NCI-H187 treated with DMSO at 0.1 percent for 48 hours (cell line): ENCODE measurements at places on chromosomes 4 and X.

DNA sequence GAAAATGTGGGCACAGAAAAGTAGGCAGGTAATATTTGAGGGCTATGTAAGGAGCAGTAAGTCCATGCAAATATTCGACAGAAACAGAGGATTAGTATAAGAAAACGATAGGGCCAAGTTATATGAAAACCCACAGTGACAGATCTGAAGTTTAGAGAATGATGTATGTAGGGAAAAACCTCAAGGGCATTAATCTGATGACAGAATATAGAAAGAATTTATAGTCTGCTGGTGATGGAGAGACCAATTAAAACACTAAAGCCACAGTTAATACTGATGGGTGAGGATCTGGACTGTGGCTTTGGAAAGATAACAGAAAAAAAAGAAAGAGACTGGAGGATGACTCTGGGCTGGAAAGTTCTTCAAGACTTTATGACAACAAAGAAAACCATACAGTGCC lies 169.7 kb downstream of the PALLD start:
- DNase-seq = no peak

GRCh38 chr4:74934016-74934831 lies 1.3 kb downstream of the PARM1 start:
- no peak for DNase-seq

DNA sequence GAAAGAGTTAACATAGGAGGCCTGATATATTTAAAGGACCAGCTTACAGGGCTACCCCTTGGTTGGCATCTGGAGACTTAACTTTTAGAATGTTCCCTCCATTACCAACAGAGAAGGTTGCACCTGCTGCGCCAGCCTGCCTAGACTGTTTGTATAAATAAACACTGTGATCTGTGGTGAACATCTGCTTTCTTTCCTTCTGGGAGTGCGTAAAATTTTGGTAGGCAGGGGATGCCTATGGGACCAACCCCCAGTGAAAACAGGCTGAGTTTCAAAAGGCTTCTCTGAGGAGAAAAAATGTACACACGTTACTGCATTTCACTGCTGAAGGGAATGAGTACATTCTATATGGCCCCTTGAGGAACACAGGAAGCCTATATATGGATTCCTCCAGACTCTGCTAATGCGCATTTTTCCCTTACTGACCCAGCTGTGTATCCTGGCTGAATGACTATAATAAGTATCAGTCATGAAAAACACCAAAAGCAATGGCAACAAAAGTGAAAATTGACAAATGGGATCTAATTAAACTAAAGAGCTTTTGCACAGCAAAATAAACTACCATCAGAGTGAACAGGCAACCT lies 13.8 kb downstream of the CENPC start:
- DNase-seq = no peak

DNA sequence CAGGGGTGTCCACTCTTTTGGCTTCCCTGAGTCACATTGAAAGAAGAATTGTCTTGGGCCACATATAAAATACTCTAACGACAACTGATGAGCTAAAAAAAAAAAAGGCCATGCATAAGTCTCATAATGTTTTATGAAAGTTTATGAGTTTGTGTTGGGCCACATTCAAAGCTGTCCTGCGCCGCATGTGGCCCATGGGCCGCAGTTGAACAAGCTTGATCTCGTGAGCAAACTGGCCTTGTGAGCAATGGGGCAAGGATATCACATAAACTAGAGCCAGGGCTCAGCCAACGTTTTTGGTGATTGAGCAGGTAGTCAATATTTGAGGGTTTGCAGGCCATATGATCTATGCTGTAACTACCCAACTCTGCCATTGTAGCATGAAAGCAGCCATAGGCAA lies 44.6 kb upstream of the PHKA2 start:
- DNase-seq = no peak

- no peak for DNase-seq
Measured at GRCh38 chr4:124768596-124769365, 56.2 kb upstream of the ANKRD50 start.

- no peak for DNase-seq
Measured at GRCh38 chr4:188008377-188008776, 12.8 kb downstream of the ZFP42 start.

- DNase-seq = no peak
Measured at GRCh38 chrX:129522184-129523078, 859 bp downstream of the SMARCA1 start.

DNA sequence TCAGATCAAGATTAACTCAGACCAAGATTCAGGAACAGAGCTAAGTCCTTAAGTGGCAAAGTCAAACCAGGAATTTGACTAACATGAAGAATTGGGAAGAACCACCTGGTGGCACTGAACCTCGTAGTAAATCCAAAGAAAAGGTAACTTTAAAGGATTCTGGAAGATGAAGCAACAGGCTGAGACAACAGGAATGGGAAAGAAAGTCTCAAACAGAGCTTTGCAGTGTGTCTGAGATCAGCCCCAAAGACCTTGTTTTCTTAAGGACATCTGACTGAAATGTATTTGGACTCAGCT lies 126.1 kb downstream of the ASB9 start:
- DNase-seq = no peak

DNA sequence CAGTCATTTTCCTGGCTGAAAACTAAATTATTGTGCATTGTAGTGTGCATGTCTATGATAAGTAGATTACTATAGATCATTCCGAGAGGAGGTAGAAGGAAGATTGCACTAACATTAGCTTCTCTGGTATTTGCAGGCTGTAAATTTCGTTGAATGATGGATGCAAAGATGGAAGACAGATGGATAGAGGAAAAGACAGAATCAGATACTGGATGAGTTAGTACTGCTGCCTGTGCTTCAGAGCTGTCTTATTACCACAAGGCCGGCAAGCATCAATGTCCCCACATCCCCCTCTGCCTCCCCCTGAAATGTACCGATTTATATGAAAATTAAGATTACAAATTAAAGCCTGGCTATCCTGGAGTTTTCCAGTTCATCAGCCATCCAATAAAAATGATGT lies 17.7 kb downstream of the NAA11 start:
- DNase-seq = no peak

DNA sequence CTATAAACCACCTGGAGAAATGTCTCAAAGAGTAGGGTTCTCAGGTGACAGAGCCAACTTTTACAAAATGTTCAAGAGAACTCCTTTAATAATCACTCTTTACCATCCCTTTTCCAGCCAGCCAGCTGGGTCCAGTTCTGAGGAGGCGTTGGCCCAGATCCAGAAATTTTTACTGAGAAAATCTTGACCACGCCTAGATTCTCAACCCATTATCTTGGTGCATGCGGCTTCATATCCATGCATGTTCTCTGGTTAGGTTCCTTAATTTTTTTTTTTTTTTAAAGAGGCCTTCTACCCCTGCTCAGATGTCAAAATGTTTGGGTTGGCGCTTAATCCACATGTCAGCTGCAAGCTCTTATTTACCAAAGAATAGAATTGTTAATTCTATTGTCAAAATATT lies 12.0 kb upstream of the MAP7D2 start:
- DNase-seq = no peak

GRCh38 chr4:13067077-13067476 lies 417.1 kb downstream of the RAB28 start:
- no peak for DNase-seq

- DNase-seq = no peak
Measured at GRCh38 chr4:84579403-84579776, 3.5 kb upstream of the CDS1 start.

DNA sequence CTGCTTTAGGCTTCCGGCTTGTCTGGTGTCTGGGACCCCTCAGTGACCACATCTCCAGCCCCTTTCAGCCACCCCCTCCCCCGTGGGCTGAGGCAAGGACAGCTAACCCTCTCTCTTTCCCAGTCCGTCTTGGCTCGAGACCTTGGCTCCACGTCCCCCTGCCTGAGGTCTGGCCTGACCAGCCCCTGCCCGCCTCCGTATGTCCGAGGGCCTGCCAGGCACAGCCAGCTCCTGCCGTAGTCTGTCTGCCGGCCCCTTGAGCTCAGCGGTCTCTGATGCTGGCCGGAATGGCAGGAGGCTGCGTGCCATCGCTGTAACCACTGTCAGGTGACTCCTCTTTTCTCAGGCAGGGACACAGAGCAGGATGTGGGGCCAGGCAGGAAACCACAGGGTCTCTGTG lies 73.3 kb upstream of the LRPAP1 start:
- DNase-seq = no peak
